ENCODE measurements at places on chromosomes 2 and 18.

GRCh38 chr18:6616981-6617380 lies 112.5 kb upstream of the ARHGAP28 start:
- DNase-seq, result no peak

GRCh38 chr2:46915281-46915810 lies at the start of gene MCFD2:
Gene MCFD2 (minus strand): TSS chr2:46915806. CDS start chr2:46909171, 6,635 bp downstream.
- peak; percentile 67 for DNase-seq

- no peak for DNase-seq
Measured at GRCh38 chr18:4203568-4204437, 251.3 kb downstream of the DLGAP1 start.

DNA sequence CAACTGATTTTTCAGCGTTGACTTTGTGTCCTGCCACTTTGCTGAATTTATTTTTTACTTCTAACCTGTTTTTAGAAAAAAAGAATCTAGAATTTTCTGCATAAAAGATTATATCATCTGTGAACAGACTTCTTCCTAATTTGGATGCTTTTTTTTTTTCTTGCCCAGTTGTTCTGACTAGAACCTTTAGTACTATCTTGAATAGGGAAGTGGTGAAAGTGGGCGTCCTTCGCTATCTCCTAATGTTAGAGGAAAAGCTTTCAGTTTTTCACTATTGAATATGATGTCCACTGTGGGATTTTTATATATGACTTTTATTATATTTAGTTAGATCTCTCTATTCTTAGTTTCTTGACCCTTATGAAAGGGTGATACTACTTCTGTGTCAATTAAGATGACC lies 25.7 kb upstream of the KCNJ13 start:
- DNase-seq, result no peak

- no peak for DNase-seq
Measured at GRCh38 chr18:78856569-78857313, 122.9 kb upstream of the SALL3 start.

DNA sequence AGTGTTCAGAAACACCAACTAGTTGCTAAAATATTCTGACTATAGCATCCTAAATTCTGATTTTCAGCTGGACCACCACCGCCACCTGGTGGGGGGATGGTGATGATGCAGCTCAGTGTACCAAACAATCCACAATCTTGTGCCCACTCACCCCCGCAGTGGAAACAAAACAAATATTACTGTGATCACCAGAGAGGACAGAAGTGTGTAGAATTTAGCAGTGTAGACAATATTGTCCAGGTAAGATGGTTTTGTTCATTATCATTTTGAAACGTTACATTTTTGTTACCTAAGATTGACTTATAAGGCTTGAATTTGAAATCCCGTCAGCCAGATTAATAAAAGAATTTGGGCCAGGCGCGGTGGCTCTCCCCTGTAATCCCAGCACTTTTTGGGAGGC lies 31.7 kb upstream of the UBXN4 start:
- DNase-seq, result peak; percentile 69

DNA sequence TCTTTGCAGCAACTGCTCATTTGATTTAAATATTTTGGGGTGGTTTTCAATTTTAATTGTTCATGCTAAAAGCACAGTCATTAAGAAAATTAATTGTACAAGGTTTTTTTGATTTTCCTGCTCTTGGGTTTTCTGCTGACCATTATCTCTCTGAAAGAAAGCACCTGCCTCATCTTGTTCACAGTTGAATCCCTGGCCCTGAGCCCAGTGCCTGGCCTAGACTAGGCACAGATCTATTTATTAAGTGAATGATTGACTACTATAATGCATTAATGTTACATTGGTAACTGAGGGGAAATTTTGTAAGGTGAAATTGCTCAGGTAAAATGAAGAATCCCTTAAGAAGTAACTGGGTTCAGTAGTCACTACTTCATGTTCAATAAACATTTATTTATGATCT lies 22.0 kb downstream of the IL1RL2 start:
- no peak for DNase-seq

DNA sequence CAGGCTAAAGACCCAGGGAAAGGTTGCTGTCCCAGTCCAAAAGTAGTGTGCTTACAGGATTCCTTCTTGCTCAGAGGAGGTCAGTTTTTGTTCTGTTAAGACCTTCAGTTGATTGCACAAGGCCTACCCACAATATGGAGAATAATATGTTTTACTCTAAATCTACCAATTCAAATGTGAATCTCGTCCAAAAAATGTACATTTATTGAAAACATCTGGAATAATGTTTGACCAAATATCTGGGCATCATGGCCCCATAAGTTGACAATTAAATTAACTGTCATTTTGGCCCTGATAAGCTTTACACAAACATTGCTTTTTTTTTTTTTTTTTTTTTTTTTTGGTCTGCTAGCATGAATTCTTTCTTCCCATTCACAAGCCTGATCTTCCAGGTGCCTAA lies 109.8 kb downstream of the CCDC178 start:
- no peak for DNase-seq

DNA sequence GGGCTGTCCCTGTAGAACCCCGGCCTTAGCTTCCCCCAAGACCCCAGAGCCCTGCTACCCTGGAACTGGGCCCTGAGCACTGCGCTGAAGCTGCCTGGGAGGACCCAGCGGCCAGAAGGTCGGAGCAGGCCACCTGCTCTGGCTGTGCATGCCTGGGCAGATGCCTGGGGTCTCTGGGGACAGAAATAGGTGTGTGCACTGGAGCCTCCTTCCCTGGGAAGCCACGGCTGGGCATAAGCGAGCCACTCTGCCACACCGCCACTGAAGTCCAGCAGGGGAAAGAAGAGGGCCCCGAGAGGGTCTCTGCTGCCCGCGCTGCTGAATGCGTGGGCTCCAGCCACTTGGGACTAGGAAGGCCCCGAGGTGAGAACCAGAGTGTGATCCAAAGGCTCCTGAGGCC lies 6.7 kb downstream of the GBX2 start:
- DNase-seq, result no peak

Data from K562 (cell line).